ENCODE measurements at places on chromosomes 2 and 18.

DNA sequence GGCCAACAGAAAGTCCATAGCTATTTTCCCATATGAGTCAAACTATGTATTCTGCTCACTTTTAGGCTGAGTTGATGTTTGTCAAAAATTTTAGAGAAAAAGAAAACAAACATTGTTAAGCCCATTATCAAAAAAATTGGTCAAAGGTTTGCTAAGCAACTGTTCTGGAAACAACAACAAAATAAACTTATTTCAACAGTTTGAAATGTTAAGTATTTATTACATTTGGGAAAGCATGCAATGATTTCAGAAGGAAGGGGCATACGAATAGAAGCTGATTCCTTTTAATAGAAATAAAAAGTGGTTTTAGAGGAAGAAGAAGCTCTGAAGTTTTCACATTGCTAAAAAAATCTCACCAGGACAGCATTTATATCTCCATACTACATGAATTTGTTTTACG, 1837.5 kb upstream of the CELF4 start:
- no peak for DNase-seq

GRCh38 chr2:205728366-205728765, 46.1 kb downstream of the NRP2 start:
- no peak for DNase-seq

DNA sequence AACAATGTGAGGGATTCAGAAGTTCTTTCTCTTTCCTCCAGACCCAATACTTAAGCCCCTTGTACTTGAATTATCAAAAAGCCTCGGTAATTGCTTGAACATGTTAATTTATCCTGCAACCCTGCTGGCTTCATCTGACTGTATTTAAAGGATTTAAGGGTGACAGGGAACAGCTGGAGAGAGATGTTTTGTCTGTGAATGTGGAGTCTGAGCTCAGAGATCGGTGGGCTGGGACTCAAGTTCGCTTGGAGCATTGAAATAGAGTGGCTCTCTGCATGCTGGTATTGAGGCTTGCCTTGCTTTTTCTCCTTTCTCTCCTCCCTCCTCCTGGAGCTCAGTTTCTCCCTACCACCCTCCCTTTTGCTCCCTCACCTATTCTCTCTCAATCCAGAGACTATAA, 73.6 kb downstream of the BOD1L2 start:
- no peak for DNase-seq

GRCh38 chr18:13660510-13660909, 65.8 kb downstream of the FAM210A start:
- DNase-seq = no peak

DNA sequence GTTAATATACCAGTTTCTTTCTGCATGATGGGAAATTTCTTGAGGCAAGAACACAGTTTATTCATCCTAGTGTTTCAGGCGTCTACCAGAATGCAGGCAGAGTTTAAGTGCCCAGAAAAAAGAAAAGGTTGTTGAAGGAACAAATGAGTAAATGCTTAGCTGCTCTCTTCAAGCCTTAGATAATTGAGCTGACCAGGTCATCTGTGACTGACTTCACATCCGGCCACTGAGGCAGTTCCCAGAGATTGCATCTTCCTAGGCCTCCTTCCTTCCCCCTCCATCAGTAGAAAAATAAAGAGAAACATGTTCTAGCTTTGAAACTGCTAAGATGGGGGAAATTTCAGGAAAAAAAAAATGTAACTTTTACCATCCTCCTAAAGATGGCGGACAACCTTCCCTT, 9.4 kb upstream of the TMEM163 start:
- DNase-seq = no peak

GRCh38 chr2:73054980-73055379, 16.5 kb downstream of the SFXN5 start:
- no peak for DNase-seq

- DNase-seq = no peak
Measured at GRCh38 chr2:46870051-46870839, 45.4 kb downstream of the MCFD2 start.

DNA sequence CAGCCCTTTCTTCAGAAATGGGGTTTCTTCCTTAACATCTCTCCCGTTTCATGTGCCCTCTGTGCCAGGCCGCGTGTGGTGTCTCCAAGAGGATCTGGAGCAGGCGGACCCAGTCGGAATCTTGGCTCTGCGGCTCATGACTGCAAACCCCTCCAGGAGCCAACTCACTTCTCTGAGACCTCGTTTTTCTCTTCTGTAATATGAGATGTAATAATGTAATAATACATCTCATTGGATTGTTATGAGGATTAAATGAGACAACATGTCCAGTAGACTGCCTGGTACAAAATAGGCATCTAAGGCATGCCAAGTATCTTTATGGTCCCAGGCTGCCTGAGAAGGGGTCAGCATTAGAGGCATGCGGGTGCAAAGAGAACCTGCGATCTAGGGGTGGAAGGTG, 221.3 kb upstream of the REV1 start:
- no peak for DNase-seq

DNA sequence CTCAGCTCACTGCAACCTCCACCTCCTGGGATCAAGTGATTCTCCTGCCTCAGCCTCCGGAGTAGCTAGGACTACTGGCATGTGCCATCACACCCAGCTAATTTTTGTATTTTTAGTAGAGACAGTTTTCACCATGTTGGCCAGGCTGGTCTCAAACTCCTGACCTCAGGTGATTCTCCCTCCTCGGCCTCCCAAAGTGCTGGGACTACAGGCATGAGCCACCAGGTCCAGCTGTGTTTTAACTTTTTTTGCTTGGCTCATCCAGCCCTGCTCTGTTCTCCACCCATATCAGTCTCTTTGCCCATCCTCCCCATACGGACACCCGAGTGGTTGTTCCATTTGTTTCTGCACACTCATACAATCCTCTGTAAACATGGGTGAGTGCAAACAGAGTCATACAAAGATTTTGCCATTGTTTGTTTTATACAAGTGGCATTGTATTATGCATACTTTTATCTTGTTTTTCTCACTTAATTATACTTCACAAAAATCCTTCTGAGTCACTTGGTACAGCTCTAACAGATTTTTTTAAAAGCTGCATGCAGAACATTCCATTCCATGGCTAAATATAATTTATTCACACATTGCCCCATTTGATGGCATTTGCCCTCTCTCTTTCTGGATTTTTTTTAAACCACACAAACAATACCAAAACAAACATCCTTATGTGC, 5.3 kb downstream of the APOB start:
- no peak for DNase-seq

- DNase-seq = no peak
Measured at GRCh38 chr2:112118148-112118547, 20.0 kb upstream of the FBLN7 start.

DNA sequence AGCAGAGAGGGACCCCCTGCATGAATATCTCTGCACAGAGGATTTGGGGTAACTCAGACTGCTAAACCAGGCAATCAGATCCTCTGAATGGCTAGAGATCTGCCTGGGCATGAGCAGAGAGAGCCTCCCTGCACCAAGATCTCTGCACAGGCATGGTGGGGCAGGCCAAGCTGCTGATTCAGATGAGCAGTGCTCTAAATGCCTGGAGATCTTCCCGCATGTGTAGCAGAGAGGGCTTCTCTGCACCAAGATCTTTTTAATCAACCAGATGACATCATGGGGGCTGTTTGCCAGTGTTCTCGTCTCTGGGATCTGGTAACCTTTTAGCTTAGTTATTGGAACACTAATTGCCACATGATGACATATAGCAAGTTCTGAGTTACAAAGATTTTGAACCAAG, 301.3 kb upstream of the GALNT5 start:
- DNase-seq = no peak

- DNase-seq = no peak
Measured at GRCh38 chr18:37266290-37266689, 299.3 kb downstream of the CELF4 start.

- no peak for DNase-seq
Measured at GRCh38 chr18:73235491-73235890, 367.7 kb upstream of the NETO1 start.

DNA sequence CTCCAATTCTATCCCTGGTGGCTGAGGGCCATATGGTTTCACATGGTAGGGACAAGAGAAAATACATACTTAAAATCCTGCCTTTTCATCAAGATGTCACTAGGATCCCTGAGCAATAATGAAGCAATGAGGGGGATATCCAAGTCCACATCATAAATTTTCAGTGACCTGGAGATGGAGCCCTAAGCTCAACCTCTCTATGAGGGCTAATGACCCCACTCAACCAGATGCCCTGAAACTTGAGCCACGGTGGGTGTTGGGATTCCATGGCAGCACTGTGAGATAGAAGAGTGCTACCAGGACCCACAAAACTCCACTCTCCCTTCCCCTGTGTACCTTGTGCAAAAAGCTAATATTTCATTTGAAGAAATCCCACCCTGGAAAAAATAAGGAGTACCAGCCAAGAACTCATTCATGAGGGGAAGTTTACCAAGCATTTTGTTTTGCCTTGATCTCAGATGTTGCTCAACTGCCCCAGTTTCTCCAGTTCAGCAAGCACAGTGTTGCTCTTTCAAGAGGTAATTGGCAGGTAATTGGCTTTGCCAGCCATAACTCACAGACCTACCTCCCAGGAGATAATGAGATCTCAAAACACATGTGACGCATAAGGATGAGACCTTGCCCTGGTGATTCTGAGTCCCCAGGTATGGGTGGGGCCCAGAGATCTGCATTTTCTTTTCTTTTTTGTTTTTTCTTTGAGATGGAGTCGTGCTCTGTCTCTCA, 51.0 kb upstream of the TTC39C start:
- DNase-seq = no peak

DNA sequence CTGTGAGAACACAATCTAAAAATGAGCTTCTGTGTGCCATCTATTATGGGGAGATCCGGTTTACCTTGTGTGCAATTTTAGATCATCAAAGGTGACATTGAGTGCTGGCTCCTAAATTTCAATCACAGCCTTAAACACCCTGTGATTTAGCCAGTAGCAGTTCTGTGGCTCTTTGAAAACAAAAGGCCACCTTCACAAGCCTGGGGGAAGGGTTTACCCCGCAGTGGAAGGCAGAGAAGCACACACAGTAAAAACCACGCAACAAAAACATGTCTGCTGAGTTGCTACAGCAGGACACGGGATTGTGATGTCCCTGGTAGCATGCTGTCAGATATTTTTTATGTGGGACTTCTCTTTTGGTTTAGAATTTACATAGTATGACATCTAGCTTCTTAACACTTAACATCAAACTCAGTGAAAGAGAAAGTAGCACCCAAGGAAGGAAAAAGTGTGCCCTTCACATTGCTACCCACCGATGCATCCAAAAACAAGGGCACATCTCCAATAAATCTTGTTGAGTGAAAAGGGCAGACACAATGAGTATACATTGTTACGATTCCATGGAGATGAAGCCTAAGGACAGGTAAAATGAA, 56.1 kb upstream of the RNF152 start:
- no peak for DNase-seq

DNA sequence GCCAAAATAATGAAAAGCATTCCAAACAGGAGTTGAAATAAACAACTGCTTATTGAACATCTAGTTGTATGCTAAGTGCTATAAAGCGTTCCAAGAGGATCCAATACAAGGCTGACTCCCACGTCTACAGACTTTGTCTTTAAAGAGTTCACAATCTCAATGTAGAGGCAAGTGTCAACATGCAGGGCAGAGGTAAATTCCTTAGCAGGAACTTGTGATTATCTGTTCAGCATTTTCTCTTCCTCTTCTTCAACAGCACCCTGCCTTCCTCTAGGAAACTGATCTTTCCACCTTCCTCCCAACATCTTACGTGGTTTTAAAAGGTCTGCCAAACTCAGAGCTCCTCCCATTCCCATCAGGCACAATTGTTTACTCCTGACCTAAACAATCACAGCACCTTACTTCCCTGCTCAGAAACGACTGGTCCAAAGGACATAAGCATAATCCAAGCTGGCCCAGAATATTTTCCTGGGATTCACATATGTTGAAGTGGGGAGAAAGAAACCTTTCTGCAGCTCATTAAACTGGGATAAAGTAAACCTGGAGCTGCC, 83.9 kb downstream of the ITSN2 start:
- DNase-seq = peak; percentile 50

DNA sequence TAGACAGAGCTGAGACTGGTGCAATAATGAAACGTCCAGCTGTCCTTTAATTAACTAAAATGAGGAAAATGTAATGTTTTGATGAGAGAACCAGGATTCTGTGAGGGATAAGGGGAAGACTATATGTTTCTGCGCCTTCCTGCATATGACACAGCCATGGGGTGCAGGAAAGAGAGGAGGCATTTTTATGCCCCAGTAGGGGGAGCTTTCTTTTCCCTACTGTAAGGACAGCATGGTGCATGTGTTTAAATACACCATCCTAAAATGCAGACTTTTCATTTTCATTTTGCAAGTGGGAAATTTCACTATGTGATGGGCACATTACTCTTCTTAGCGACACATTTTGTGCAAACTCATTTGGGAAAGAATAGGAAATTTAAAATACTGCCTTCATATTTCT, 446.1 kb downstream of the ARHGAP15 start:
- no peak for DNase-seq

- DNase-seq = no peak
Measured at GRCh38 chr2:186328838-186329237, 157.2 kb upstream of the ZC3H15 start.

DNA sequence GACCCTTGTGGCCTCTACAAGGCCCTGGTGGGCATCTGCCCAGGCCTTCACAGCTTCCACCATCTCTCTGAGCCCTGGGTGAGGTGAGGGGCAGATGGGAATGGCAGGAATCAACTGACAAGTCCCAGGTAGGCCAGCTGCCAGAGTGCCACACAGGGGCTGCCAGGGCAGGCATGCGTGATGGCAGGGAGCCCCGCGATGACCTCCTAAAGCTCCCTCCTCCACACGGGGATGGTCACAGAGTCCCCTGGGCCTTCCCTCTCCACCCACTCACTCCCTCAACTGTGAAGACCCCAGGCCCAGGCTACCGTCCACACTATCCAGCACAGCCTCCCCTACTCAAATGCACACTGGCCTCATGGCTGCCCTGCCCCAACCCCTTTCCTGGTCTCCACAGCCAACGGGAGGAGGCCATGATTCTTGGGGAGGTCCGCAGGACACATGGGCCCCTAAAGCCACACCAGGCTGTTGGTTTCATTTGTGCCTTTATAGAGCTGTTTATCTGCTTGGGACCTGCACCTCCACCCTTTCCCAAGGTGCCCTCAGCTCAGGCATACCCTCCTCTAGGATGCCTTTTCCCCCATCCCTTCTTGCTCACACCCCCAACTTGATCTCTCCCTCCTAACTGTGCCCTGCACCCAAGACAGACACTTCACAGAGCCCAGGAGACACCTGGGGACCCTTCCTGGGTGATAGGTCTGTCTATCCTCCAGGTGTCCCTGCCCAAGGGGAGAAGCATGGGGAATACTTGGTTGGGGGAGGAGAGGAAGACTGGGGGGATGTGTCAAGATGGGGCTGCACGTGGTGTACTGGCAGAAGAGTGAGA, 2.0 kb downstream of the PROC start:
- no peak for DNase-seq

All from inflammatory macrophage treated with lipopolysaccharide for 1 hour (primary cell).